ENCODE measurements at places on chromosomes 2 and 18.

GRCh38 chr18:58803978-58804377 is 60.7 kb upstream of the ZNF532 start:
- DNase-seq, result peak; percentile 26

GRCh38 chr2:37629529-37629928 is 41.9 kb downstream of the CDC42EP3 start:
- DNase-seq, result peak; percentile 12

DNA sequence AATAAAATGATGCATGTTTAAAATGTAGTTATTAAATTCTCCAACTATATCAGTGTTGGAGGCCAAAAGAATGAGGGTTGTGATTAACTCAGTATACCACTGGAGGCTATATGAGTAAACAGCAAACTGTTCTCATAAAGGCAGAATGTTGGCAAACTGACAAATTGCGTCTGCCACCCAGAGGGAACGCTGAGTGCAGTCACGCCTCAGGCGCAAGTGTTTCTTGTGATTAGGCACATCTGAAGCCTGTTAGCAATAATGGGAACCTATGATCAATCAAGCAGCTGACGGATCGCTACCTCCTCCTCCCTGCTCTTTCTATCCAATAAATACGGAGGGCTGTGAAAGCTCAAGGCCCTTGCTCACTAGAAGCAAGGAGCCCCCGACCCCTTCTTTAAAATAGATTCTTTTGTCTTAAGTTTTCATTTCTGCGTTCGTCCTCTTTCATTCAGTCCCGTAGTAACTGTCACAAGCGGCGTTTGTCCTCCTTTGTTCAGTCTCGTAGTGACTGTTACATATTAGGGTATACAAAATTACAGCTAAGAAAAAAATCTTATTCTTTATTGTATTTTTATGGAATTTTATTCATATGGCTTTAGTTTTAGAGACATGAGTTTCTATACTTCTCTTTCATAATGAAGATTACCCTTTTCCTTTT is 16.3 kb upstream of the RMND5A start:
- DNase-seq, result peak; percentile 77

DNA sequence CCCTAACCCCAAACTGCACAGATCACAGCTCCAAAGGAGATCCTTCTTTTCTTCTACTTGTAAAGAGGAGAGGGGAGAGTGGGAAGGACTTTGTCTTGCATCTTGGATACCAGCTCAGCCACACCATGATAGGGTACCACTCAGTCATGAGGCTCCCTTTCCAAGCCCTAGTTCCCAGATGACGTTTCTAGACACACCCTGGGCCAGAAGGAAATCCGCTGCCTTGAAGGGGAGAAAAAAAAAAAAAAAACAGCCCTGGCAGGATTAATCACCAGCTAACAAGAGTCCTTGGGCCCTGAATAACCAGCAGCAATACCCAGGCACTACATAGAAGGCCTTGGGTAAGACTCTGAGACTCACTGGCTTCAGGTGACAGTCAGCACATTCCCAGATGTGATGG is 36.9 kb downstream of the ST8SIA3 start:
- no peak for DNase-seq
